Activated T-helper 9 cell treated with anti-CD3 and anti-CD28 coated beads, Interleukin-2, amount 50 U/mL, for 16 hours (primary cell): ENCODE measurements at places on chromosomes 12 and 14.

- DNase-seq = no peak
Measured at GRCh38 chr12:105992849-105993740, 145.7 kb downstream of the NUAK1 start.

GRCh38 chr12:10891937-10892336, 7.9 kb upstream of the PRH1 start:
- no peak for DNase-seq

DNA sequence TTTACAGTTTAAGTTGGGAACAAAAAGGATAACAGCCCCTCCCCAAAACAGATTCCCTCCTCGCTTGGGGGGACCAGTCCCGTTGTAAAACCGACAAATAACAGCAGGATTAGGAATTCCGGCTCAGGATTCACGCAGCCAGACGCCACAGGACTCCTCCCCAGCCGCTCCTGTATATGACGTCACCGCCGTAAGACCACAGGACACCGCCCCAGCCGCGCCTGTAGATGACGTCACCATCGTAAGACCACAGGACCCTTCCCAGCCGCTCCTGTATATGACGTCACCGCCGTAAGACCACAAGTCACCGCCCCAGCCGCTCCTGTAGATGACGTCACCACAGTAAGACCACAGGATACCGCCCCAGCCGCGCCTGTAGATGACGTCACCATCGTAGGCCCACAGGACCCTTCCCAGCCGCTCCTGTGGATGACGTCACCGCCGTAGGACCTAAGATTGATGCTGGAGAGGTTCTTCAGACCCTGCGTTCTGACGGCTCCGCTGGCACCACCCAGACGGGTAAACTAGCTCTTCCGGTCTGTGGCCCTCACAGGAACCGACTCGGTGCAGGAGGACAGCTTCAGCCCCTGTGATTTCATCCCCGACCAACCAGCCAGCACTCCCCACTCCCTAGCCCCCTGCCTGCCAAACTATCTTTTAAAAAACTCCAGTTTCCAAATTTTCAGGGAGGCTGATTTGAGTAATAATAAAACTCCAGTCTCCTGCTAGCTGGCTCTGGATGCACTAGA, 43.9 kb upstream of the FBRSL1 start:
- DNase-seq = peak; percentile 58

- DNase-seq = no peak
Measured at GRCh38 chr14:102120888-102121287, 18.8 kb upstream of the WDR20 start.
